ENCODE measurements at places on chromosomes 1 and 21.

DNA sequence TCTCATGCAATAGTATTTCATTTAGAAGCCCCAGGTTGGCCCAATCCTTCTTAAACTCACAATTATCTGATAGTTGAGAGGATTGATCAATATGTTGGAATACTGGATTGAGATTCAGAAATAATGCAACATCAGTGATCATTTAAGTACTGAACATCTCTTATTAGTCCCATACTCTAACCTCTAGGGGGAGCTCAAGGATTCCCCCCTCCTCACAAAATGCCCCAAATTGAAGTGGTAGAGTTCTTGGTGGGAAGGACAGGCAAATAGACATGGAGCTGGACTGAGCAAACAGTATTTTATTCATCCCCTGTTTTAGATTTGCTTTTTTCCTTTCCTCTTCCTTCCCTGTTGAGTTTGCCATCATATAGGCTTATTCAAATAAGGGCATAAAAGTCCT, 62.8 kb downstream of the NGF start:
- H3K4me3 ChIP-seq = no peak overlapping the region
- peak; percentile 30 for DNase-seq
- peaks cover 3% of the 10 kb centered on the region for H3K4me1 ChIP-seq
- H3K27ac ChIP-seq = no peak overlapping the region
- no peaks in the 10 kb centered on the region for H3K27me3 ChIP-seq

DNA sequence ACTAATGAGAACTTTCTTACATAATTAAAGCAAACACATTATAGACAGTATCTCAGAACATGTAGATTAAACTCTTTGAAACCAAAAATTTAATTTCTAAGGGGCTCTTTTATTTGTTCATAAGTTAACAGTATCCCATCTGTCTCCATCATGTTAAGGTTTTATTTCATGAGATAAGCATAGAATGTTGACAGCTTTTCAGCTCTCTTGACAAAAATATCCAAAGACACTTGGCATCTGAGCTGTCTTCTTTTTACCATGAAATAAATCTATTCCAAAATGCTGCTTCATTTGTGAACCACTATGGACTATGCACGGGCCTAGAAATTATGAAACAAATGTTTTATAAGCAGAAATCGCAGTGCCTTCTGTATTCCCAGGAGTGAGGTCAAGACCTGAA, 45.2 kb downstream of the SCYL3 start:
- no peak overlapping the region for H3K4me3 ChIP-seq
- peaks cover 16% of the 10 kb centered on the region for H3K36me3 ChIP-seq
- no peak overlapping the region for H3K27ac ChIP-seq
- no peaks in the 10 kb centered on the region for H3K27me3 ChIP-seq
- no peaks in the 10 kb centered on the region for H3K4me1 ChIP-seq

DNA sequence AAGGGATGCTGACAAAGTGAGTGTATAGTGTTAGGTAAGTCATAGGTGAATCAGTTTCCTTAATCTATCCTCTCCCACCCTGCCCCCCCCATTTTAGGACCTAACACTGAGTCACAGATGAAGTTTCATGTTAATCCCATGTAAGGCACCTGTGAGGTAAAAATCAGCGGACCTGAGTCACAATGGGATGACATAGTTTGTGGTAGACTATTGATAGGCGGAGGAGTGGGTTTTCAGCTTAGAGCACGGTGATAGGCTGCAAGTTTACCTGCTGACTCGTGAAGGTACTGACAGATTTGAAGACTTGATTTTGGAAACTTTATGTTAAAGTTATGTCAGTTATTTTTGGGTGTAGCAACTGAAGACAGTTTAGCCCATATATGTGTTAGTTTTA, 1.7 kb downstream of the TOR1AIP1 start:
- H3K4me3 ChIP-seq = peak overlapping the region; percentile 68
- H3K27me3 ChIP-seq = no peaks in the 10 kb centered on the region
- DNase-seq = peak; percentile 42
- peaks cover 4% of the 10 kb centered on the region for H3K36me3 ChIP-seq

- H3K4me1 ChIP-seq = no peaks in the 10 kb centered on the region
- H3K4me3 ChIP-seq = no peak overlapping the region
- H3K36me3 ChIP-seq = no peaks in the 10 kb centered on the region
- no peak for DNase-seq
- no peaks in the 10 kb centered on the region for H3K27me3 ChIP-seq
Observed at GRCh38 chr1:166136222-166136621, 30.6 kb downstream of the FAM78B start.

DNA sequence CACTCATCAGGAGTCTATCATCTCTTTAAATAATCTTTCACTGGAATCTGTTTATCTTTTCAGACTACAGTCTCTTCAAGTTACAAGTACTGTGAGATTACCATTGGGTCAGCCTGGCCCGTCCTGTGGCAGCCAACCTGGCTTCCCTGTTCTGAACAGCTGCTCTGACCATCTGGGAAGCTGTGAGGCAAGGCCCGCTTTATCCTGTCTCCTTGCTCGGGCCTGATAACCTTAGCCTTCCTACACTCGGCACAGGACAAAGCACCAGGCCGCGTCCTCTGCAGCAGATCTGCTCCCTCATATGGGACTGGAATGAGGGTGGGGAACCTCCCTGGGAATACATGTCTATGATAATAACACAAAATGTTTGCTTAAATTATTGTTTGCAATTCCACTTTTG, 113.3 kb downstream of the PTPN14 start:
- H3K36me3 ChIP-seq = no peaks in the 10 kb centered on the region
- no peak overlapping the region for H3K4me3 ChIP-seq
- no peaks in the 10 kb centered on the region for H3K27me3 ChIP-seq
- H3K4me1 ChIP-seq = peaks cover 7% of the 10 kb centered on the region
- peak overlapping the region; percentile 28 for H3K27ac ChIP-seq

- no peak overlapping the region for H3K27ac ChIP-seq
- H3K27me3 ChIP-seq = no peaks in the 10 kb centered on the region
- no peak overlapping the region for H3K4me3 ChIP-seq
- peaks cover 8% of the 10 kb centered on the region for H3K4me1 ChIP-seq
Observed at GRCh38 chr1:198187973-198188588, 31.3 kb downstream of the NEK7 start.
